ENCODE measurements at places on chromosomes 11 and 22.

- no peak for DNase-seq
Observed at GRCh38 chr11:67627812-67628624, 1.7 kb downstream of the NUDT8 start.

DNA sequence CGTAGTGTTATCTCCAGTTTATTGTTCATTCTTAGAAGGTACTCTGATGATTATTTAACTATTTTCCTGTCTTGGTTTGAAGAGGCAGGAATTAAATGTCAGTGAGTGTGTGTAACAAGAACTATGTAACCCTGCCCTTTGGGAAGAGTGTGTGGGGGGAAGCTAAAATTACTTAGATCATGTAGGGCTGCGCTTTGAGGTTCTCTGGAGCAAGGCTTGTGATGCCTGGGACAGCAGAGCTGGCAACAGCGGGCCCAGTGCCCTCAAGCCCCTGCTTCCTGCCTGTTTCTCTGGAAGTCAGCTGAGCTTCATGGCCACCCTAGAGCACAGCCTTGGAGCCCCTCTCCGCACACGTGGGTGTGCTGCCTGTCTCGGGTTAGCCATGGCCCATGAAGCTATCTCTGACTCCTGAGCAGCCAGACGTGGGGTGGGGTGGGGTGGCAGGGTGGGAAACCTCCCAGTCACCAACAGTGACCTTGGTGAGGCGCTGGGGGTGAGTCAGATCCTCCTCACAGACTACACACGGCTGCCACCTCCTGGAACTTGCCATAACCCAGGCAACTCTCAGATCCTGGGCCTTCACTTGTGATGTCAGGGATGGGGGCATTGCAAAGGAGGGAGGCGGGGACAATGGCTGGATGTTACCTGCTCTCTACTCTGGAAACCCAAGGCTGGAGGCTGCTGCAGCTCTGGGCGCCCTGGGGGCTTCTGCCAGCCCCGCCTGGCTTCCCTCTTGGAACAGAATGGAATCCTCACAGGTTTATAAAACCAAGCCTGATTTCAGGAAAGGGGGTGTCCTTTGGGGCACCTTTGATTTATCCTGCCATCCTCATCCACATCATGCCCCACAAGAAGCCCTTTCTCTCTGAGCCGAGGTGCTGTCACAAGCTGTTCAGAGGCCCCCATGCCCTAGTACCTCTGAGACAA, 88.6 kb downstream of the SNX19 start:
- peak; percentile 33 for DNase-seq

GRCh38 chr11:2992997-2993325, 832 bp upstream of the NAP1L4 start:
- no peak for DNase-seq

DNA sequence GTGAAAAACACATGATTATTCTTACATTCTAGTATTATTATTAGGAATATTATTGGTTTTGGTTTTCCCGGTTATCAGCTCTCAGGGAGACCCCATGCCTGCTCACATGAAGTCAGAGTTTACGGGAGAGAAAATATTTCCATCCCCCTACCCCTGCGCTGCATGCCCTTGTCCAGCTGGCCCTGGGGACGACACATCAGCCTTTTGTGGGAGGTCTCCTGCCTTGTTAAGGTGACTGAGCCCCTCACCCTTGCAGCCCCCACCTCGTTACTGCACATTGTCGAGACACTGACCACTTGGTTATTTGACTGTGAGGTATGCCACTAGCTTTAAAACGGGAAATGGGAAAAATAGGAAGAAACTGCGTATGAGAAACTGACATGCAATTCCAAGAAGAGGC, 63.0 kb downstream of the PARVG start:
- DNase-seq, result no peak

GRCh38 chr22:46741974-46742519, 4.0 kb upstream of the CERK start:
- no peak for DNase-seq

DNA sequence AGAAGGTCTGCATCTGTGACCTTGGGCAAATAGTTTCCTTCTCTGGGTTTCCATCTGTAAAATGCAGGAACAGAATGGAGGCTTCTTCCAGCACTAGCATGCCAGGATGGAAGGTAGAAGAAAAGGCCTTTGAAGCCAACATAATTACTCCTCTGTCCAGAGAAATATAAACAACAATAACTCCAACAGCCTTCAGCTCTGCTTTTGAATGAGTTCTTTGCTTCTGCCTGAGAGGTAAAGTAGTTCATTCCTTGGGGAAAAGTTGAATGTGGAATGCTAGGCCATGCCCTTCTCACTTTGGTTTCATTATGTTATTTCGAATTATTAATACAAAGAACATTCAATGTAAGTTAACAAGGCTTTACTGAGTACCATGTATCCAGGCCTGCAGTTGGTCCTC, 61.2 kb upstream of the BLID start:
- DNase-seq, result no peak

DNA sequence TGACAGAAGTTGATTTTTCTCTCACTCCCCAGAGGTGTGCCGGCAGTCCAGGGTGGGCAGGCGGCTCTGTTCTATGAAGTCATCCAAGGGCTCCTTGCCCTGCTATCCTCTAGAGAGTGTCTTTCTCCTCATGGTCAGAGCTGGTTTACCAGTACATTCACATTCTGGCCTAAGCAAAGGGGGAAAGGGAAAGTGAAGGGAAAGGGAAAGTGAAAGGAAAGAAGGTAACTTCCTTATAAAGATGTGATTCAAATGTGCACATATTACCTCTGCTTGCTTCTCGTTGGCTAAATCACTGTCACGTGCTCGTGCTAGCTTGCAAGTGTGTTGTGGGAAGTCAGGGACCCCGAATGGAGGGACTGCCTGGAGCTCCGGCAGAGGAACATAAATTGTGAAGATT, 2.9 kb upstream of the HTATIP2 start:
- DNase-seq, result peak; percentile 35

GRCh38 chr11:16902182-16902581, 112.0 kb downstream of the PLEKHA7 start:
- DNase-seq, result peak; percentile 64

DNA sequence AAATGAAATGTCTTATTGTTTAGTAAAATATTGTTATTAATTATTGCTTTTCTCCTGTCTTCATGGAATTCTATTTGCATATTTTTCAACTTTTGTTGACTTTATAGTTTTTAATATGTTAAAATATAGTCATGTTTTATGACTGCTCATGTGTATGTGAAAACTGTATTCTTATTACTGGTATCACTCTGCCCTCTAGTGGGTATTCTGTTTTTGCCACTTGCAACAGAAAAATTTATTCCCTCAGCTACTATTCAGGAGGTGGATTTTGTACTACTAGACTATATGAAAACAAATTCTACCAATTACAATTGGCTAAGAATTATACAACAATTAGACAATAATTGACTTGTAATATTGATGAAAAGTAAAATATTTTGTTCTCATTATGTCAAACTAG, 45.0 kb downstream of the OR4C6 start:
- no peak for DNase-seq

DNA sequence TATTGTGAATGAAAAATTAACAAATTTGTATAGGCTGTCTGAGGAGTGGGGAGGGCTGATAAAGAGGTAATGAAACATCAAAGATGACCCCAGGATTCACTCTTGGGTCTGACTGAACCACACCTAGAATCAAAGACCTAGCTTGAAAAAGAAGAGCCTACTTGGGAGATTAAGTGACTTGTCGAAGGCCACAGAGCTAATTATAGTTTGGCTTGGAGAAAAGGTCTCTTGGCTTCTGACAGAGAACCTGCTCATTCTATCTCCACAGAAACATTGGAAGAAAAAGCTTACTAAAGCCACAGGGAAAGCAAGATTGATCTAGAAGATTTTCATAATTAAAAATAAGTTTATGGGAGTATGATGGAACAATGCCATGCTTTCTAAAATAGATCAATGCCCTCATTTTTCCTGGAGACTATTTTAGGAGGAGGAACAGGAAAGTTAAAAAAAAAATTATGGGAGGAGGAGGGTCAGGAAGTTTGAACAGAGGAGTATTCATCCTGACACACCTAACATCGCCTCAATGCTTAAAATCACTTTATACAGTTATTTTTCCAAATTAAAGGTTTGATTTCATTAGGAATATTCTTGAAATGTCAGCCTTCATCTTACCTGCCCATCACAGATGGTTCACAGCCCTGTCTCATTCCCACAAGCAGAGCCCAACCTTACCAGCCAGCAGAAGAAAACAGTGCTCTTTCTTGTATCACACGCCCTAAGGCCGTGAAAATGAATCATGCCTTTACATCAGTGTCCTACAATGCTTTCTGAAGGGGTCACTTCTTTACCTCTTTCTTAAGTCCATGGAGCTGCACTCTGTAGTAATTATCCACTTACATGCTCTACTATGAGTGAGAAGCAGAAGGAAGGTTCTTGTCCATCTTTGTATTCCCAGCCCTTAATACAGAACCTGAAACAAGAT, 231.1 kb upstream of the MPPED2 start:
- no peak for DNase-seq

DNA sequence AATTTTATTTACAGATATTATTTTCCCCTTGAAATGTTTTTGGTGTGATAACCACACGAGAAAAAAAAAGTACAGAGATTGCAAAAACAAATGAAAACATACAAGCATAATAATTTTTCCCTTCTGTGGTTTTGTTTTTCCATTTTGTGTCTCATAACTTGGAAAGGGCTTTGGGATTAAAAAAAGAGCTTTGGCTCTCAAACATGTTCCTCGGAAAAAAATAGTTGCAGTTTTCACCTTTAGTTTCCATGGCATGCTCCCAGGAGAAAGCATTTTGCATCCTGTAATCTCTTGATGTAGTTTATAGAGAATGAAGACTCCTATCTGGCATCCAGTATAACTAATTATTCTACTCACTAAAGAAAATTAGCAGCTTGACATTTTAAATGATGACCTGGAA, 362.1 kb upstream of the PDGFD start:
- no peak for DNase-seq

GRCh38 chr11:47485107-47485506, 36.2 kb upstream of the RAPSN start:
- no peak for DNase-seq

DNA sequence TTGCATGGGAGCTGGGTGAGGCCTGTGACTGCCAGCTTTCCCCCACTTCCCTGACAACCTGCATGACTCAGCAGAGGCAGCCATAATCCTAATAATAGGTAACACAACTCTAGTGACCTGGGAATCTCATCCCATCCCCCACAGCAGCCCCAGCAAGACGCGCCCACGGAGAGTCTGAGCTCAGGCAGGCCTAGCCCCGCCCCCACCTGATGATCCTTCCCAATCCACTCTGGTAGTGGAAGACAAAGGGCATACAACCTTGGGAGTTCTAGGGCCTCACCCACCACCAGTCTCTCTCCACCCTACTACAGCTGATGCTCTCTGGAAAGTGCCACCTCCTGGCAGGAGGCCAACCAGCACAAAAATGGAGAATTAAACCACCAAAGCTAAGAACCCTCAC, 60.3 kb downstream of the CWF19L2 start:
- DNase-seq, result no peak

DNA sequence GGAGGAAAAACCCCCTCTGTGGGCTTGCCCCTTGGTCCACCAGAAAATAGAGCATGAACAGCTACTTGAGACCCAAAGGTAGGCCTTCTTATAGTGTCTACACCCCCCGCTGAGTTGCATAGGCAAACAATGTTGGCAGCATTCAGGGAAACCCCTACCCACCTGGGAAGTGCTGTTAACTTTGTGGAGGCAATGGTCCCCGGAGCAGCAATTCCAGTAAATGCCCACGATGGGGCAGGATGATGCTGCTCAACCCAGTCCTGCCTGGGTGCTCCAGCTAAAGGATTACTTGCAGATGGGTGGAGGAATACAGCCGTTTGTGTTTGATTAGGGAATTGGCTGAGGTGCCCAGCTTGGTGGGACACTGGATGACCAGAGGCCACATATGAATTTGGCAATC, 381.3 kb upstream of the ANO5 start:
- DNase-seq, result no peak

- no peak for DNase-seq
Observed at GRCh38 chr11:21427726-21428125, 758.3 kb downstream of the NELL1 start.

- no peak for DNase-seq
Observed at GRCh38 chr11:66426314-66426713, 5.5 kb downstream of the NPAS4 start.

DNA sequence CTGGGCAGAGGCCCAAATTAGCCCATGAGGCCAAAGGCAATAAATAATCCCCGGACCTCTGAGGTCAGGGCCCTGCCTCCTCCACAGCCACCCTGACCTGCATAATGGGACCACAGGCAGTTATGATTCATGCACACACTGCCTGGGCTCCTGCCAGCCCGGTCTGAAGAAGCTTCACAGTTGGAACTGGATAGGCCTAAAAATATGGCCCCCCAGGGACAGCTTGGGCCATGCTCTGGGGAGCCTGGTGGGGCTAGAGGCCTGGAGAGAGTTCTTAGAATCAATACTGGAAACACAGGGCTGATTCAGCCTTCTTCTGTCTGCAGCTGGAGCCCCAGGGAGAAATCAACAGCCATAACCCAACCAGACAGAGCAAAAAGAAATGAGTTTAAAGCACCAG, 112.8 kb upstream of the CADM1 start:
- no peak for DNase-seq

DNA sequence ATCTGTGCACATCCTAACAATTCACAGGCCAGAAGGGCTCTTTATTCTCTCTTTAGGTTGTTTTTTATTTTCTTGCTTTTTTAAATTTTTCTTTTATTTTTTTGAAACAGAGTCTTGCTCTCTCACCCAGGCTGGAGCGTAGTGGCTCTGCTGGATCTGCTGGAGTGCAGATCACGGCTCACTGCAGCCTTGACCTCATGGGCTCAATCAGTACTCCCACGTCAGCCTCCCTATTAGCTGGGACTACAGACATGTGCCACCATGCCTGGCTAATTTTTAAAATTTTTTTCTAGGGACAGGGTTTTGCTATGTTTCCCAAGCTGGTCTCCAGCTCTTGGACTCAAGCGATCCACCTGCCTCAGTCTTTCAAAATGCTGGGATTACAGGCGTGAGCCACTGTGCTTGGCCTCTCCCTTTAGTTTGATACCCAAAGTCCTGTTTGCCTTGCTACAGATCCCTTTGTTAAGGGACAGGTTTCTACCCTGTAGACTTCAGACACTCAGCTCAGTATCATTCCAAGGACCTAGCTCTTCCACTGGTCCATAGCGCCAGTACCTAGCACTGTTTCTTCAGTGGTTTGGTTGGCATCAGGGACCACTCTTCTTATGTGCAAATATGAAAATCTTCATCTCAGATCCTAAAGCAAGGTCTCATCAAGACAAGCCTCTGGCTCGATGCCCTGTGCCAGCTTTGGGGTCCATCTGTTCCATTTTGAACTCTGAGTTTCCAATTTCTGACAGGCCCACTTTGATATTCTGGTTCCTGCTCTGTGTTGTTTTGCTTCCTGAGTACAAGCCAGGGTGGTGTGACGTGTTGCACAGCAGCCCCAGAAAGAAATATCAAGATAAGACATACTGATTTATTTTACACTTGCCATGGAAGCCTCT, 211.7 kb downstream of the FAT3 start:
- DNase-seq, result no peak

DNA sequence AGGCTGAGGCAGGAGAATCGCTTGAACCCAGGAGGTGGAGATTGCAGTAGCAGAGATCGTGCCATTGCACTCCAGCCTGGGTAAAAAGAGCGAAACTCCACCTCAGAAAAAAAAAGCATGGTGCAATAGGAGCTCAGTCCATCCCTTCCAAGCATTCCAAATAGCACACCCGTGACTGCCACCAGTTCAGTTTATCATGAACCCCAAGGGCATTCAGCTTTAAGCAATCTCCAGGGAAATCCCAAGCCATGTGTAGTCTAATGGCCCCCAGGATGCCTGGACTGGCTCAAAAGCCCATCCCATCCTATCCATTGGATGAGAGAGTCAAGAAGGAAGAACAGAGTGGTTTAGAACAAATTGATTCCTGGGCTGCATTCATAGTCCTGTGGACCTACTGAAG, 16.2 kb downstream of the MICAL3 start:
- no peak for DNase-seq
